Stimulated activated CD8-positive, alpha-beta memory T cell treated with anti-CD3 and anti-CD28 coated beads, Interleukin-12 subunit alpha, Interleukin-12 subunit beta, amount 100 ng/mL, for 1 hour (primary cell): ENCODE measurements at places on chromosomes 6 and 20.

DNA sequence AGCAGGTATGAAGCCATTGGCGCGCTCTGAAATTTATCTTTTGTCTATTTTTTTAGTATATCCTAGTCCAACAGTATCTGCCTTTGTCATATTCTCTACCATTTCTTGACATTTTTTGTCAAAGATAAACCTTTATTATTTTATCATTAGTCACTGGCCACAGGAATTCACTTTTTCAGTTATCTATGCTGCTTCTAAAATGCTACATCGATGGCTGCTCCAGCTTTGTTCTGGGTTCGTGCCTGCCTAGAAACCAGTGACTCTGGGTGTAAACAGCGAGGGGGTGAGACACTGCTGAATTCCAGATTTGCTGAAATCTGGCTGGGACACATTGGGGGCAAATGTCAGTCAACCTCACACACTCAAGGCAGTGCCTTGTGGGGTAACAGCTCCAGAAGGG is 193.4 kb downstream of the CDC5L start:
- DNase-seq: no peak

- DNase-seq: no peak
Measured at GRCh38 chr6:129671442-129672340, 38.3 kb downstream of the ARHGAP18 start.

- DNase-seq: no peak
Measured at GRCh38 chr6:155676346-155676745, 220.7 kb upstream of the NOX3 start.

DNA sequence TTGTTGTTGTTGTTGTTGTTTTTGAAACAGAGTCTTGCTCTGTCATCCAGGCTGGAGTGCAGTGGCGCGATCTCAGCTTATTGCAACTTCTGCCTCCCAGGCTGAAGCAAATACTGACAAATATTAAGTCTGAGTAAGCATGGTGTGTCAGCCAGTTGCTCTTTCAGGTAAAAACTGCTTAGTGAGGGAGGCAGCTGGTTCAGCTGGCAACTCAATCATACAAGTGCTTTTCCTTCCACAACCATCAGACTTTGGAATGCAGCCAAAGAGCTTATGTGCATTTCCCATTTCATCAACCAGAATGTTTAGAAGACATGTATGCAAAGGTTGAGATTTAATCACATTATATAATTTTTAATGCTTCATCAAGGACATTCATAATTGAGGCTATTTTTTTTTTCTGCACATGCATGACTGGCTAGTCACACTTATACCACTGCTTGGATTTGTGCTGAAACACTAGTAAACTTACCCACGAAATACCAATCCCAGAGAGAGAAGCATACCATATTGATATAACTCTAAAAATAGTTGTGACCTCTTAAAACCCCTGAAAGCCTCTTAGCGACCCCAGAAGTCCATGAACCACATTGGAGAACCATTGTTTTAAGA is 56.0 kb downstream of the CLIC5 start:
- no peak for DNase-seq

- DNase-seq: no peak
Measured at GRCh38 chr6:149037051-149037671, 280.4 kb upstream of the TAB2 start.
